ENCODE measurements at places on chromosomes 7 and 10.
A peak's percentile ranks its signal among the peaks of the same experiment; 100 is the strongest.

DNA sequence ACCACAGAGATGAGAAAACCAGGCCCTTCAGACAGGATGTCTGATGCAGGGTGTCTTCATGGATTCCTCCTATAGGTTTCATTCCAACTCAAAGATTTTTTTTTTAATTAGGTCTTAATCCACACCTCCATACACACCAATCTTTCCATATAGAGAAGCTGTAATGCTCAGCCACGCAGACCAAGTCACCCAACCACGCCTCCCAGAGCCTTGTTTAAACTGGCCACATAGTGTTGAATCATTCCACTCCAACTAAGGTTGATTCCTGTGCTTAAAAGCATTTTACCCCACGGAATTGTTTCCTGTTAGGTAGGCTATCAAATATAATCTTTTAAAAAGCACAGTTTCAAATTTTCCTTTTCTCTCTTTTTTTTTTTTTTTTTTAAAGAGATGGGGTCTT is 153.6 kb downstream of the TYW1B start:
- no peak for DNase-seq

- no peak for DNase-seq
These were observed 88.8 kb upstream of the TRIL start for GRCh38 chr7:29046978-29047377.

- peak; percentile 87 for DNase-seq
These were observed 268.1 kb upstream of the FZD8 start for GRCh38 chr10:35910234-35910633.

GRCh38 chr7:117941138-117941810 is 68.0 kb upstream of the CTTNBP2 start:
- no peak for DNase-seq

DNA sequence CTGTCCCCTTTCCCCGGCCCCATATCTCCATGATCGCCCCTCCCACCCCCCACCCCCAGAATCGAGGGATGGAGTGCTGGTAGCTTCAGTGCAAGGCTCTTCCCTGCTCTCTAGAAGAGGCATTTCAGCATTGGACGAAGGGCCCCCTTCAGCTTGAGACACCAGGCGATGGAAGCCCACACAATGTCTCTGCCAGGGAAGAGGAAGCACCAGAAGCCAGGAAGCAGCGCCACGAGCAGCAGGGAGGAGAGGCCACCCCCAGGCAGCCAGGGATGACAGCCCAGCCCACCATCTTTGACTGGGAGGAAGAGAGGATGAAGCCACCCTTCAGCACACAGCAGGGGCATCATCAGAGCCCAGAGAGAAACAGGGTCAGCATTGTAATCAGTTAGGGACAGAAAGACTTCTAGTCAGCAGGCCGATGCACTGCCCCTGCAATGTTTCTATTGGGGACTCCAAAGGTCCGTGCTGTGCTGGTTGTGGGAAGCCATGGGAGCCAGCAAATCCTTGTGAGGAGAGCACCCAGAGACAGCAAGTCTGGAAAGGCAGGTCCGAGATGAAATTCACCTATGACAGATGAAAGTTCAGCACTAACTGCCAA is 15.7 kb downstream of the TMEM72 start:
- no peak for DNase-seq

DNA sequence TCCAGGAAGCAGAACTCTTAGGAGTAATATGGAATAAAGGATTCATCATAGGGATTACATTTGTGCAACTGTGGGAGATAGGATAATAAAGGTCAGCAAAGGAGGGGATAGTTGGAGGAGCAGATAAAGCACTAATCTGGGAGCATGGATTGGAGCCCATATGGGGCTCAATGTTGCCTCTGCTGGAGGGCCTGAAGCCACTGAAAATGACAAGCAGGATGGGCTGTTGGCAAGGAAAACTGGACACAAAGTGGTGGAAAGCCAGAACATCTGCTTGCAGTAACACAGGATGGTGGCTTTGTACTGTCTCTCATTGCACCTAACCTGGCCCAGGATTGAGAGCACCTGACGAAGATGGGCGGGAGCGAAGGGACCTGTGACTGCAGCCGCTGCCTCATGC is 15.0 kb upstream of the COMMD3 start:
- no peak for DNase-seq

- peak; percentile 52 for DNase-seq
These were observed 11.2 kb upstream of the TSPAN14 start for GRCh38 chr10:80442879-80443278.

GRCh38 chr7:88089561-88089960 is 130.3 kb downstream of the SRI start:
- no peak for DNase-seq

DNA sequence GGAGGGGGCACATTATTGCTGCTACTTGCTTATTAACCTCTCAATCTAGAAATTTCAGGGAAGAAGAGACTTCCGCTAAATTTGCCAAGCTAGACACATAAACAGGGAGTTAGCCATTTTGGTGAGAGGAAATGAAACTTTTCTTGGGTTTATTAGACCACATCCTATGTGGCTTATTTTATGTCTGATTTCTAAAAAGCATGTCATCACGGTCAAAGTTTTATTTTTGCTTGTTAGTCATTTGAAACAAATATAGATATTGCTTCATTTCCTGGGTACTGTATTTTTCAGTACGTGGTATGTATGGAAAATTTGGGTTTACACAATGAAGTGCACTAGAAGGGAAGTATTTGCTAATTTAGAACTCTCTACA is 144.1 kb downstream of the TCF7L2 start:
- DNase-seq: peak; percentile 43

DNA sequence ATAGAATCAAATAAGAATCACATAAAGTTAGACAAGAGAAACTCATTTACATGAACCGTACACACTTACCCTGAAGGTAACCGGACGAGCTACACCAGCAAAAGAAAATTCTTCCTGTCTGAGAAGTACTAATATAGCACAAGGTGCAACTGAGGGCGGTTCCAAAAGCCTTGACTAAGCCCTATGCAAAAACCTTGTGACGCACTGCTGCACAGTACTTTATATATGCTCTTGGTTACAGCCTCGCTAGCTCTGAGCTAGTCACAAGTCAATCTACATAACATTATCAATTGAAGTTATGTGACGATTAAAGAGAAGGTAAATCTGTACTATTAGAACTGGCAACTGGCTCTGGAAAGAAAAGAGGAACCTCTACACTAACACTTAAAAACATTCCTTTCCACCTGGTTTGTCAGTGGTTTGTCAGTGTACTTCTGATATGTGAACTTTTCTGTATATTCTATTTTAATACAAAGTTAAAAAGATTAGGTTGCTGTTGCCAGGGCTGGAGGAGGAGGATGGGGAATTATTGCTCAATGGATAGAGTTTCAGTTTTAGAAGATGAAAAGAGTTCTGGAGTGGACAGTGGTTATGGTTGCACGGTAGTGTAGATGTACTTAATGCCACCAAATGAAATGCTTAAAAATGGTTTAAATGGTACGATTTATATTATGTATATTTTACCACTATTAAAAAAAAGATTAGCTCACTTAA is 21.6 kb downstream of the NT5C3A start:
- DNase-seq: no peak

DNA sequence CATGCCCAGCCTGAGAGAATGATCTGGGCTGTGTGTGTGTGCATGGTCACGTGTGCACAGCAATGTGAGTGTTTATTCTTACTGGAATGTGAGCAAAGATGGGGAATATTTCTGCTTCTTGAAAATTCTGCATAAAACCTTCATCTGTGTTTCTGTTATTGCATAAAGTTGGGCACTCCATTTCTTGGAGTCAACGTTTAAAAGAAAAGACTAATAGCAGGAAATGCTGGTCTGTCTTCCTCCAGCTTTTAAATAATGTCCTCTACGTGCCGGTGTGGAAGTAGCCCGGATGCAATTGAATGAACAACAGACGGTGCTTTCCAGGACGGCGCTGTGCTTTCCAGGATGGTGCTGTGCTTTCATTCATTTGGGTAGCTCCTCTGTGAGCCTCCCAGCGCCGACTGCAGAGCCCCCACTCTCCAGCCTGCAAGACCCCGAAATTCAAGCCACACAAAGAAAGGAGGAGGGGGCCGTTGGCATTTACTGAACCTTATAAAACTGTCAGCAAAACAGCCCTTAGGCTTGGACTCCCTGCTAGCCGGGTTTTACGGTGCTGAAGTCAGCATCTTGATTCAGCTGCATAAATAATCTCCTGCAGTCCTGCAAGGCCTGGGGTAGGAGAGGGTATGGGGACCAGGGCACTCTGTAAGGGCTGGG is 158.2 kb upstream of the PRKCQ start:
- peak; percentile 48 for DNase-seq

- DNase-seq: peak; percentile 32
These were observed 63.7 kb downstream of the PRSS58 start for GRCh38 chr7:142194201-142194600.

- DNase-seq: peak; percentile 61
These were observed at the start of gene TNS3 for GRCh38 chr7:47581804-47582763. TNS3 (minus strand) TSS chr7:47582111; CDS start chr7:47439636, 142,475 bp downstream.

GRCh38 chr7:18553605-18554003 is 58.1 kb downstream of the HDAC9 start:
- DNase-seq: no peak

- DNase-seq: no peak
These were observed 60.0 kb upstream of the LRGUK start for GRCh38 chr7:134067164-134067563.

DNA sequence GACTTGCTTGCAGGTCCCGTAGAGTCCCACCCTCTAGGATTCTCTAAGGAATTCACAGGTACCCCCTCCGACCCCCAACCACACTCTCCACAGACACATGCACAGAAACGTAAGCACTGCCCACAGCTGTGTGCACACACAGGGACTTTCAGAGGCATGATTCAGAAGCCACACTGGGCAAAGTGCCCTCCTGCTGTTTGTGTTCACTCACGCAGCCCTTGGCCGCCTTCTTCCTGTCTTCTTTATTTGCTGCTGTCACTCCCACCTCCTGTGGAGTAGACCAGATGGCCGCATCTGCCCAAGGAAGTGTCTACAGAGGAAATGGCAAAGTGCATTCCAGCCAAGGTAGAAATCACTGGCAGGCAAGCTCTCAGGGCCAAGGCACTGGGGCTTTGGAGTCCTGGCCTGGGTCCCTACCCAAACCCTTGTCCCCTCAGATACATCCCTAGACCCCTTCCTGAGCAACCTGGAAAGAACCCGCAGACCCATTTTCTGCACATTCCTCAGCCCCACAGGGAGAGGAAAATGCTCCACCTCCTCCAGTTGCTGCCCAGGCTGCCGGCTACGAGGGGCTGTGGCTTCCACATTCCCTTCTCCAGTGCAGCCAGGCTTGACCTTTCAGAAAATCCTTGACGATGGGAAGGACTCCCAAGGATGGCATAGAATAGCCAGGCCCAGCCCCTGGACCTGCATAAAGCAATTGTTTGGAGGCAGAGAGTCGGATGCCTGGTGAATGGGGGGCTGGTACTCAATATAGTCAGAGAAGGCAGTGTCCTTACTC is 21.6 kb upstream of the GIMAP8 start:
- DNase-seq: peak; percentile 85

DNA sequence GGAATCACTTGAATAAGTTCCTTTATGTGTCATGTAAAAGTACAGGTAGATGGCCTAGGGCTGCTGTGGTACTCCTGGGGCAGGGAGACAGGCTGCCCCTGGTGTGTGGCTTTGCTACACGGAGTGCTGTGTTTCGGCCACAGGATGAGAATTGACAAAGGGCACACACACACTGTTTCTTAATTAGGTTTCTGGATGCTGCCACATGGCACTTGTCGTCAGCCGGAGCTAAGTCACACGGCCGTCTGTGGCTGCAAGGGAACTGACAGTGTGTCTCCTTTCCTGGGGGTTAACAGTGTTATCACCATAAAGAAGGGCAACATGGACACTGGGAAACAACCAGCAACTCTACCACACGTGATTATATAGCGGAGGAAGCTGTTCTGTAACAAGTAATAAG is 55.7 kb upstream of the CREB5 start:
- no peak for DNase-seq

DNA sequence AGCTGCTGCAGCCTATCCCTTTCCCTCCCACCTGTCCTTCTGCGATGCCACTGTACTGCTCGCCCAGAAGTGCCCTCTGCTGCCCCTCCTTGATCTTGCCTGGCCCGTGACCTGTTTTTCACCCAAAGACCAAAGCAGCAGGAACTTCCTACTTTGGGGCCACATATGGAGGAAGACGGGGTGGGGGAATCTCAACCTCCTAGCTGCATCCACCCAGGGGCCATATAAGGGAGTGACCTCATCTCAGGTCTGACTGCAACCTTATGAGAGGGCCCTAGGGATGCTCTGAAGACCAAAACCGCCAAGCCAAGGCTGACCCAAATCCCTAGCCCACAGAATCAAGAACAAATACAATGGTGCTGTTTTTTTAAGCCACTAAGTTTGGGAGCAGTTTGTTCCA is 15.7 kb downstream of the PRKCQ start:
- DNase-seq: no peak

GRCh38 chr10:63228237-63228636 is 95.1 kb downstream of the NRBF2 start:
- DNase-seq: no peak

DNA sequence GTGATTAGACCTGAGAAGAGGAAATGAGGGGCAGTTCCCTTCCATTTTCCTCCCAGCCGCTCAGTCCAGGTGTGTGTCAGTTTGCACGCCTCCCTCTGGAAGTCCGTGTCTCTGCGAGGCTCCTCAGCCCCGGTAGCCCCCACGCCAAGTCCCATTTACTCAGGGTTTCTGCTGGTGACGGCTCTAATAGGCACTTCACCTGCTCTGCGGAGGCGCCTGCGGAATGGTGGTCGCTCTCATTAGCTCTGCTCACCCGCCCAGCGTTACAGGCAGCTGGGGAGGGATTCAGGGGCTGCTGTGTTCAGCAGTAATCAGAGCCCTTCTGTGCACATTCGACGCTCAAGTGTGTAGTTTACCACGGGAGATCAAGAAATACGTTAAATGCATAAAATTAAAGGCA is 179.9 kb downstream of the MGMT start:
- DNase-seq: no peak

- DNase-seq: no peak
These were observed 7.0 kb downstream of the EBF3 start for GRCh38 chr10:129956876-129957673.

- DNase-seq: no peak
These were observed 432.3 kb downstream of the DNAJB6 start for GRCh38 chr7:157769086-157769485.

DNA sequence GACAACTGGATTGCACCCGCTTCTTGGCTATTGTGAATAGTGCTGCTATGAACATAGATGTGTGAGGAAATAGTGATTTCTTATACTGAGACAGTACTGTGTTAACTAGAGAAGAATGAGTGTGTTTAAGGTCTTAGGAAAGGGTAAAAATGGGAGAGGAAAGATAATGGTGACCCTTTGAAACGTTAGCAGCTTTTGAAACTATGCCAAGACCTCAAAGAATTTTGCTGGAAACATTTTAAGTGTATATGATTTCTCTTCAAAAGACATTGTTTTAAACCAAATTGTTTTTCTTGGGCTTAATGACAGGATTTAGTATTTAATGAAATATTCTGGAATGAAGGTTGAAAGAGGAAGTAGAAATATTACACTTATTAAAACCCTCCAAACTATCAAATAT is 100.8 kb upstream of the ARHGAP21 start:
- peak; percentile 6 for DNase-seq
